NCI-H524 treated with DMSO at 0.1 percent for 48 hours (cell line): ENCODE measurements at places on chromosomes 4 and X.

DNA sequence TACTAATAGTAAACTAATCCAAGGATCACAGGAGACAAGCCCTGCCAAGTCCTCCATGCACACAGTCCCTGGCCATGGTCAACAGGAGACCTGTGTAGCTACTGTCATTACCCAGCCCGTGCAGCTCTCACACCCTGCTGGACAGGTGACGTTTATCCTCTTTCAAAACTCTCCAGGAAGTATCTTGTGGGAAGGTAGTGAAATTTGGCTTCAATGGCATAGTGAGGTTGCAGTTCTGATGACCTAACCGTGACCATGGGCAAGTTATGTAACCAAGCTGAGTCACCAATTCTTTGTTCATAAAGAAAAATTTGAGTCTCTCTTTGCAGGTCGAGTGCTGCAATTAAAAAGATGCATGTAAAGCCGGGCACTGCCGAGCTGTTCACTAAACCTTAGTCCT lies 11.3 kb upstream of the SLC2A9 start:
- no peak for DNase-seq

- no peak for DNase-seq
Measured at GRCh38 chr4:73875401-73875800, 6.2 kb downstream of the CXCL1 start.

DNA sequence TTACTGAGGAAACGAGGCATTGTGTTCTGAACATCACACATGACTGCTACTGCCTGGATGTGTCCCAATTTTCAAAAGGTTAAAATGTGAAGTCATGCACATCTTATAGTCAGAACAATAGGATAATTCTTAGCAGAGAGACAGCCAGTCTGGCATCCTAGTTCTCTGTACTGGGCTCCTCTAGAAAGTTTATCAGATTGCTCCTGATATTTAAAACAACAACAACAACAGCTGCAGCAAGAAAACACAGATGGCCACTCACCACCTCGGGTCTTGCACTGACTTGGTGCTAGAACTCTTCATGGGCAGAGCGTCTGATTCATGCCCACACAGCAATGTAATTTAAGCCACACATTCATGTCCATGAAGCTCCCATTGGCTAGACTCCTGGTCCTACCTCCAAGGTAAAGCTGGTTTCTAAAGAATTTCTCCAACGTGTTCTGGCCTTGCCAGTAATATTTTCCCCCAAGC lies 33.3 kb upstream of the SLC2A9 start:
- DNase-seq: no peak

DNA sequence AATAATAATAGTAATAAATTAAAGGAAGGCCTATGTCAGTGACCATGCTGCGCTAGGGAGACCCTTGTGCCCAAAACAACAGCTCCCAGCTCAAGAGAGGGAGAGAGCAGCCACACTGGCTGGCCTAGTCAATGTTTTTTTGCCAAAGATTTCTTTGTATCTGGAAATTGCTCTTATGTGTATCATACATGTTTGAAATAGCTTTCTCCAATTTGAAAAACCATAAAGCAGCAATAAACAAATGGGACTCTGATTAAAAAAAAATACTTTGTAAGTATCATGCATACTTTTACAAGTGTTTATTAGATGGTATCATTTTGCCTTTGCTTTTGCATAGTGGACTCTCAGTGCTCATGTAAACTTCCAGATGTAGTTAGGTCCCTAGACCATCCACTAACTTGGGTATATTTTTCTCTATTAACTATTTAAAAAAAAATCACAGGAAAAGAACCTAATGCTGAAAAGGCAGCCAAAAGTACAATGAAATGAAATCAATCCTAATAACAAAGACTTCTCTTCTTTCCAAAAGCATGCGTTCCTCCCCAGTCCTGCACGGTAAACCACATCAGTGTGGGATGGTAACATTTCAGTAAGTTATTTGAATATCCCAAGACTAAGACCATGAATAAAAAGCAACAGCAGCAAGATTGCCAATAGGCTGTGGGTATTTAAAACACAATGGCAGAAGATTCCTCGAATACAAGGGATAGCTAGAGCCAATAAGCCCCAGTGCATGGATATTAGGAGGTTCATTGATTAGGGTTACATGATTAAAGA lies 117.6 kb downstream of the PALLD start:
- no peak for DNase-seq

DNA sequence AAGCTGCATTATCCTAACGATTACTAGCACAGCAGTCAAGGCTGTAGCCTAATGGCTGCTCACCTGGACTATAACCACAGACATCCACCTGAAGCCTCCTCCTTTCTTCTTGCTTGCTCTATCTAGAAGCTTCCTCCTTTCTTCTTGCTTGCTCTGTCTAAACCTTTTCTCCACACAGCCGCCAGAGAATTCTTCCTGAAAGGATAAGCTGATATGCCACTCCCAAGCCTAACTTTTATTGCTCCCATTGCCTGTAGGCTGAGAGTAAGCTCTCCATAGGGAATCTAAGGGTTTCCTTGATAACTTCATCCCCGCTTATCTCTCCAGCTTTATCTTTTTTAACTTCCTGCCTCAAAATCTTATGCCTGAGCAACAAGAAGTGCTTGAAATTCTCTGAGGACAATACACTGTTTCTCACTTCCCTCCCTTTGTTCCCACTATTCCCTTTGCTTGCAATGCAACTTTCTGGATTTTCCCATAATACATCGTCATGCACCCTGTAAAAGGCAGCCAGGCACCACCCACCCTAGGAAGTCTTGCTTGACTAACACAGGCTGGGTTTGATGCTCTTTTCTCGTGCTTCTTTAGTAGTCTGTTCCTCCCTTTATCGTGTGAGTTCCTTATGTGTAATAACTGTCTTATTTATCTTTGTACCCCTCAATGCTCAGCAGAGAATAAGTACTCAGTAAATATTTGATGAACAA lies 1.4 kb upstream of the LRIT3 start:
- no peak for DNase-seq

DNA sequence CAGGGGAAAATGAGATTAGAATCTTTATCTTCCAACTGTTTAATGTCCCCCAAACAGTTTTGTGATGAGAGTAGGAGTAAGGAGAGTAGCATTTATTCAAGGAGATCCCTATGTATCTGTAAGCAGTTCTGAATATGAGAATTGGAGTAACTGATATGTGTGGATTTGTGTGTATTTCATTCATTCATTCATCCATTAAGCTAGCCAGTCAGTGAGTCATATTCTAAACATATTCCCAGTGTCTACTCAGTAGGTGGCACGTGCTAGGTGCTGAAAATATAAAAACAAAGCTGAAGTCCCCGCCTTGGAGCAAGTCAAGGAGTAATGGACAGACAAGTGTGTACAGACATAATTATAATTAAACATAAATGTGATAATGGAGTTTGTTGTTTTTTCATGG lies 12.4 kb upstream of the STX18 start:
- DNase-seq: no peak

GRCh38 chr4:73275318-73275654 lies 16.7 kb upstream of the ANKRD17 start:
- DNase-seq: no peak

DNA sequence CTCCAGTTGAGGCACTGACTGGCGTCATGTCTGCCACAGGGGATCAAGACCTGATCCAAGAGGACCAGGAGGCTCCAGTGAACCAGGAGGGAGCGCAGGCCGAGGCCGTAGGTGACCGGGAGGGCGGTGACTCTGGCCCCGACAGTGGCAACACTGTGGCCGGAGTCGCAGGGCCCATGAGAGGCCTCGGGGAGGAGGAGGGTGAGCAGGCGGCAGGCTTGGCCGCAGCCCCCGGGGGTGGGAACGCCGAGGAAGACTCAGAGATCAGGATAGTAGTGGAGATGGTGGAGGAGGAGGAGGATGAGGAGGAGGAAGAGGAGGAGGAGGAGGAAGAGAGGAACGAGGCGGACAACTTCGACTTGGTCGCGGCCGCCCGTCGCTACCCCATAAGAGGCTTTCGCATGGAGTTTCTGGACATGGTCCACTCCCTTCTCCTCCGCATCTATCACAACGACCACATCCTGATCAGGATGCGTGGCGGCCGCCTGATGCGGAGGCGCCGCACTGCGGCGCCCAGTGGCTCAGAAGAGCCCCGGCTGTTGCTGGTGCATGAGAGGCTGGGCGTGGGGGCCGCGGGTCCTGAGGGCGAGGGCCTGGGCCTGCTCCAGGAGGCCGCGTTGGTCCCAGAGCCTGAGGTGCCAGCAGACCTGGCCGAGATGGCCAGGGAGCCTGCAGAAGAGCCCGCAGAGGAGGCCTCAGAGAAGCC lies 560 bp downstream of the CT47C1 start:
- DNase-seq: no peak

DNA sequence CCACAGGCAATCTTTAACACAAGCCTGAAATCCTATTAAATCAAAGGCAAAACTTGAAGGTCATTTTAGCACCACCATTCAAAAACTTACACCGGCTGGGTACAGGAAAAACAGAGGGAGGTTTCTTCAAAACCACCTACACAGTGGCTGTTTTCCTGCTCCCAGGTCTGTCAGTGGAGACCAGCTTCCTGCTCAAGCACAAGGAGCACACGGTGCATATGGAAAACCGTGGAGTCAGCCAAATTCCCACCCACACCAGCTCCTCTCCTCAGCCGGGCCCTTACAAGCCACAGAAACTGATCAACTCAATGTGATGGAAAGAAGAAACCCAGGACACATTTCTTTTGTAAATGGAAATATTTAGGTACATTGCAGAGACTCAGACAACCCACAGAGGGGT lies 14.3 kb upstream of the FAM241A start:
- DNase-seq: no peak

DNA sequence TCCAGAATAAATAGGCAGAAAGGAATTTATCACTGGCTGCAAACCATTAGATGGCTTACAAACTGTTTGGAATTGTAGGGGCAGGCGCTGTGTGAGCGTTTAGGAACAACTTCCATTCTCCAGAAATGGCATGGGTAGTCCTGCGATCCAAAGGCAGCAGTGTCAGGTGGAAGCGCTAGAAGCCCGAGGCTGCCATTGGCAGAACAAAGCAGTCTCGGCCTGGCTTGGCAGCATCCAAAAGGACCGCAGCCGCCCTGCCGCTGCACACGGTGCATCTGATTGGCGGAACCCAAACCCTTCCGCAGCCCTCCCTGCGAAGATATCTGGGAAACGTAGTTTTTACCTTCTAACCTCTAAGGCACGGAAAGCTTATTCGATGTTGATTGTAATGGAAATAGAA lies 23.6 kb upstream of the YTHDC1 start:
- DNase-seq: no peak

GRCh38 chr4:36677874-36678273 lies 396.5 kb downstream of the DTHD1 start:
- no peak for DNase-seq

DNA sequence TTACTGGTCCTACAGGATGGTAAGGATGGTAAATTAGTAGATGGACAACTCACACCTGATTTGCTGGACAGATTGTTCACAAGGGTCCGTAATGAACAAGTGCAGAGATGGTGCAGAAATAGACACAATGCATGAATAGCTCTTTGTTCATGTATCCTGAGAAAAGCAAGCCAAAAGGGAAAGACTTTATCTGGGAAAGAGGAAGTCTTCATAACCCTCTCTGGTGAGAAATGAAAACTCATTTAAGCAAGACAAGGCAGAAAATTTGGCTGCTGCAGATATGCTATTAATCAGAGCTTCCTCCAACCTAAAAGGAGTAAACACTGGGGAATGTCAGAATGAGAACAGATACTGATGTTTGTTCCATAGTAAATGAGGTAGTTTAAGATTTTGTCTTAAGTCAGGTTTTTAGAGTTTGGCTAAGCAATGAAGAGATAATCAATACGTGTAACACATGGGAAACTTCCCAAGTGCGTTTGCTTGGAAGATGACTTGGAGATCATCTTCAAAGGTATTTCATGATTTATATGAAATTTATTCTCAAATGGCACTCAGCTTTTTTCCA lies 152.4 kb upstream of the BMPR1B start:
- no peak for DNase-seq

GRCh38 chr4:166230841-166231240 lies 357.8 kb downstream of the TLL1 start:
- DNase-seq: no peak

GRCh38 chr4:36088542-36088941 lies 155.8 kb downstream of the ARAP2 start:
- DNase-seq: no peak

DNA sequence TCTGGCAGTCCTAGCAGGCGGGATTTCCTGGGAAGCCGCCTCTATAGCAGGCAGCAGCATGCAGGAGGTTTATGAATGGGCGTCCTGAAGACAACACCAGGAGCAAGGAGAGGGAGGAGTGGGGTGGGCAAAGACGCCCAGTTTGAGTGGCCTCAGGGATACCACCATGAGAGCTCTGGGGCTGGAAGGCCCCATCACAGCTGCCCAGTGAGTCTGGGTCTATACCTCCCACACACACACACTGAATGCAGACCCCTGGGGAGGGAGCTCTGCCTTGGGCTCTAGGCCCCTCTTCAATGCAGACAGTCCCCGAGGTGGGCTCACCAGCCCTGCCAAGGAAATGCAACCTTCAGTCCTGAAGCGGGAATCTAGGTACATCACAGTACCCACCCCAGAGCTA lies 98.6 kb downstream of the AFAP1 start:
- no peak for DNase-seq

GRCh38 chr4:64353904-64354303 lies 55.3 kb downstream of the TECRL start:
- no peak for DNase-seq

- DNase-seq: no peak
Measured at GRCh38 chr4:18934197-18934596, 912.6 kb upstream of the LCORL start.

GRCh38 chr4:168131196-168131595 lies 38.9 kb downstream of the ANXA10 start:
- DNase-seq: no peak

DNA sequence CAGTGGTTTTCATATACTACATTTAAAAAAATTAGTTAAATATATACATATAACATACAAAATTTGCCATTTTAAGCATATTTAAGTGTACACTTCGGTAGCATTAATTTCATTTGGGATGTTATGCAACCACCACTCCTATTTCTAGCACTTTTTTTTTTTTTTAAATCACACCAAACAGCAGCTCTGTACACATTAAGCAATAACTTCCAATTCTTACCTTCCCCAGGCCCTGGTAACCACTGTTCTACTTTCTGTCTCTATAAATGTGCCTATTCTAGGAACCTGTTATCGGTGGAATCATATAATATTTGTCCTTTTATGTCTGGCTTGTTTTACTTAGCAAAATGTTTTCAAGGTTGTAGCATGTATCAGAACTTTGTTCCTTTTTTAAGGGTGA lies 39.1 kb downstream of the TMEM164 start:
- no peak for DNase-seq

DNA sequence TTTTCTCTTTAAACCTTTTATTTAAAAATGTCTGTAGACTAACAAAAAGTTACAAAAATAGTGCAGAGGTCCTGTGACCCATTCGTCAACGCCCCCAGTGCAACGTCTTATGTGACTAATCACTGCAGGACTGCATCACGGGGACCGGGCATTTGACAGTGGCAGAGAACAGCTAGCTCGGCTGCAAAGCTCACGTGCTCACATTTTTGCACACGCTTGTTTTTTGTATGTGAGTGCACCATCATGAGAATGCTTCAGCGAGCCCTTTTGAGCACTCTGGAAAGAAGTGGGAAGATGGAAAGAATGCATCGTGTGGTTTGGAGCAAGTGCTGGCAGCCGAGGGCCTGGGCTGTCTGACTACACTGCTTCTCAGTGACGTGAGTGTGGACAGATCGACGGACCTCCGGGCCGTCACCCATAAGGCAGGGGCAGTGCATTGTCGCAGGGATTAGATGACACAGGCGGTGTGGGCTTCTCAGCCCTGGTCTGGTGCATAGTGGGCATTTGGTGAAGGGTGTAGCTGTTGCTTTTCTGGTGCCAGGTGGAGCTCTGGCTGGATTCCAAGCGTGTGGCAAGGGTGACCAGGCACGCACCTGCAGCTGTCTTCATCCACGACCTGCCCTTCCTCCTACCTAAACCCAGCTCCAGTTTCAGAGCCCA lies 17.7 kb downstream of the SPON2 start:
- no peak for DNase-seq
